ENCODE measurements at places on chromosomes 7 and 10.

- DNase-seq, result no peak
Measured at GRCh38 chr7:112571852-112572607, 91.2 kb downstream of the LSMEM1 start.

DNA sequence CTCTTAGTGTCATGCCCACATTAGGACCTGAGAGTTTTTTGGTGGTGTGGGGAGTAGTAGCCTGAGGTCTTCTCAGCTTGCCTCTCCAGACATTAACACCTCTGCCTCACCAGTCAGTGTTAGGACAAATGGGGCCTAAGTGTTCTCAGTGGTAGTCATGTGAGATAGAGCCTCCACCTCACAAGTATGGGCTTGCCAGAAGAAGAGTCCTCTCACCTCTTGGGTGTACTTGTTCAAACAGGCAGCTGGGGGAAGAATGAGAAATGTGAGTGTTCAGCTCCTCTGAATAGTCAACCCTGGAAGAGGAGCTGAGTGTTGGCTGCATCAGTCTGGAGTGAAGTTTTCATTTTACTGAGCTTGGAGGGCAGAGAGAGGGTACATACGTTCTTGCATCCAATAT, 464.6 kb downstream of the POM121L12 start:
- no peak for DNase-seq

DNA sequence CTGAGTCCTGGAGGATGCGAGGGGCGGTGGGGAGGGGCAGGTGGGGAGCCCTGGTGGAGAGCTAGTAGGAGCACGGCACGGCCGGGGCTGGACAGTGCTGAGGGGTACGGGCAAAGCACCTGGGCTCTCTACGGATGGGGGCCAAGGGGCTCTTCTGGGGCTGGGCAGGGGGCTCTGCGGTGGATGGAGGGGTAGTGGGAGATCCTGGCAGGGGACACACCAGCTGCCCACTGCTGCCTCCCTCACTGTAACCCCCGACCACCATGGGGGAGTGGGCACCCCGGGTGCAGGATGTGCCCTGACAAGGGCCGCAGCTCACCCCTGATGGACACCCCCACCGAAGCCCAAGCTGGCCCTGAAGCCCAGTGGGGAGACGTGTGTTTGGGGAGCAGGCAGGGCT, 203.3 kb downstream of the ELFN1 start:
- no peak for DNase-seq

DNA sequence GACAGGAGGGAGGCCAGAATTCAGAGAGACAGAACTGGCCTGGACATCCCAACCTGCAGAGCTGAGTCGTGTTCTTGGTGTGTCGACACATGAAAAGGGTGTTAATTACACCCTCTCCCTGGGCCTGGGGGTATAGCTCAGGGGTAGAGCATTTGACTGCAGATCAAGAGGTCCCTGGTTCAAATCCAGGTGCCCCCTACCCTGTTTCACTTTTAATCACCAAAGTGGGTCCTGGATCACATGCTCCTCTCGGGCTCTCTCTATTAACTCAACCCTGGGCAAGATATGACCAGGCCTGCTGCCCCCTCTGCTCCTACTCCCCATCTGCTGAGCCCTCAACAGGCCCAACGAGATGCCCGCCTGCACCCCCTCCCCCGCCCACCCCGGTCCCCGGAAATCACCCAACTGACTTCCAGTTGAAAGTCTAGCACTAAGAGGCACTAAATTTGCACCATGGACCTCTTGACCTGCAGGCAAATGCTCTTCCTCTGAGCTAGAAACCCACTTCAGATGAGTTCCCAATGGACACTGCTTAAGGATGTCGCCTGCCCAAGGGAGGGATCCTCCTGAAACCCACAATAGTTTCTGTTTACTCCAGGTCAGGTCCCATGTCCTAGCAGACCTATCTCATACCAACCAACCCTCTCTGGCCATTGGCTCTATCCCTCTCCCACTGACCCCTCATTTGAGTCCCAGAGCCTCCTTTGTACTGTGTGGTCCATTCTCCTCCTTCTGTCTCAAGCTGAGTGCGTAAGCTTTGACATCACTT, 137.6 kb downstream of the ZNF467 start:
- no peak for DNase-seq

GRCh38 chr7:99102809-99103690, 40.9 kb downstream of the SMURF1 start:
- peak; percentile 88 for DNase-seq

- DNase-seq, result no peak
Measured at GRCh38 chr7:138796038-138796615, 1.7 kb upstream of the TMEM213 start.

DNA sequence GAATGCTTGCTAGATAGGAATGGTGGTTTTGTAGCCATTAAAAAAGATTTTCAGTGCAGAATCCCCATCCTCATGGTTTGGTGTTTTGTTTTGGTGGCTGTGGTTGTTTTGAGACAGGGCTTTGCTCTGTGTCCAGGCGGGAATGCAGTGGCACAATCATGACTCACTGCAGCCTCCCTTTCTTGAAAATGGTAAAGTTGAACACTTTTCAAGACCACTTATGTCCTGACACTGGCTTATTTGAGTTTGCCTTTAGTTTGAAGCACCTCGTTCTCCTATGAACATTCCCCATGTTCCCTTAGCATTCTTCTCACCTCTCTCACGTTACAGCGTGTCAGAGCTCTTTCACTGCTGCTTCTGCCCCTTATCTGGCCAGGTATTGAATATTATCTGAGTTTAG, 140.1 kb downstream of the LRRC4 start:
- DNase-seq, result peak; percentile 21

- DNase-seq, result no peak
Measured at GRCh38 chr10:50387732-50388073, 136.4 kb upstream of the ASAH2 start.

- DNase-seq, result peak; percentile 79
Measured at GRCh38 chr7:112001091-112001826, 204.9 kb downstream of the DOCK4 start.

GRCh38 chr10:79374312-79375191, 27.3 kb downstream of the PPIF start:
- DNase-seq, result peak; percentile 91

DNA sequence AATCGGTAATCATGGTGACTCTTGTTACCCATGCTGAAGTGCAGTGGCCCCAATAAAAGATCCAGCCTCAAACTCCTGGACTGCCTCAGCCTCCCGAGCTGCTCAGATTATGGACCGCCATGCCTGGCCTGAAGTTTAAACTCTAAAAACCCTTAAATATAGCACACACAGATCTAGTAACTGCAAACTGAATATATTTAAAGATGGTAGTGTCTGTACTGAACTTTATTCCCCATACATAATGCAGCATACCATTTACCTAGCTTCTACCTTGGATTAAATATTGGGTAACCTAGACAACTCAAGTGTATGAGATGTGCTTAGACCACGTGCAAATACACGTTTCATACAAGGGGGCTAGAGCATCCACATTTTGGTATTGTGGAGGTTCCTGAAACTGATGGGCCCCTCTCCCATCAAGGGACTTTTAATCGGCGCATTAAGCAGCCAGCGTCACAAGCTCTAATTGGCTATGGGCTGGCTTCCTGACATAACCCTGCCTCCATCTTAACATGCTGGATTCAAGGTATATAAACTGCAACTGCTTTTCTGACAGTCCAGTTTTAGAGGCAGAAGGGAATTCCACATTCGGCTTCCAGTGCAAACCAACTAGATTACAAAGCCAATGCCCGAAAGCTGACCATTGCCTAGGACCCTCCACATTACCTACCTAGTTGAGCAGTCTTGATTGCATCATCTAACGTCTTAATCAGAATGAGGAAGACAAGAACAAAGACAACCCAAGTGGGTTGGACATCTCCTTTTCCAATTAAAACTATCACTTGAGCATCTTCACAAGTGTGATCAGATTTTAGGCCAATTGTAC, 13.0 kb downstream of the HNRNPA2B1 start:
- no peak for DNase-seq

DNA sequence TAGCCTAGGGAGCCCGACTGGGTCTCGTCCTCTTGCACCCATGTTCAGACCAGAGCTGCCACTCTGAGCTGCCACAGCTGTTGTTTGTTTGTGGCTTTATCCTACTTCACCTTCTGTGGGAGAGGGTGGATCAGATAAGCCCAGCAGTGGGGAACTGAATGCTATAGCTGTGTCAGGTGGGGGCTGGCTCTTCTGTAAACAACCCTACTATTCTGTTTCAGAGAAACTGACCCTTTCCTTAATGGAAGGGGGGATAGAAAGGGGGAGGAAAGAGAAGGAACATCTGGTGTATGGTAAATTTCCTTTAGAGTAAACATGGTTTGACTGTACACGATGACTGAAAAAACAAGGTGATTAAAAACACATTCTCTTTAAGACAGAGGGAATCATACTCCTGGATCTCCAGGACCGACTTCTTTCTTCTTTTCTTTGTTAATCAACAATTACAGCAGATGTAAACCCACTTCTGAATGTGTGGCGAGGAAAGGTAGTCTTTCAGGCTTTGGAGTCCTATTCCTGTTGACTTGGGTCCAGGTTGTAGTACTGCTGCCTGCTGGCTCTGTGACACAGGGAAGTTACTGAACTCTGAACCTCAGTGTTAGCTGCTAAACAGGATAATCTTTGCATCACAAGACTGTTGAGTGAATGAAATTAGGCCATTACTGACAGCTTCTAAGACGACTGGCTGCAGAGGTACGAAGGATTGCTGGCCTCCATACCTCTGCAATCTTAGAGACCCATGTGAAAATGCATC, 6.0 kb downstream of the PRXL2A start:
- DNase-seq, result peak; percentile 70

DNA sequence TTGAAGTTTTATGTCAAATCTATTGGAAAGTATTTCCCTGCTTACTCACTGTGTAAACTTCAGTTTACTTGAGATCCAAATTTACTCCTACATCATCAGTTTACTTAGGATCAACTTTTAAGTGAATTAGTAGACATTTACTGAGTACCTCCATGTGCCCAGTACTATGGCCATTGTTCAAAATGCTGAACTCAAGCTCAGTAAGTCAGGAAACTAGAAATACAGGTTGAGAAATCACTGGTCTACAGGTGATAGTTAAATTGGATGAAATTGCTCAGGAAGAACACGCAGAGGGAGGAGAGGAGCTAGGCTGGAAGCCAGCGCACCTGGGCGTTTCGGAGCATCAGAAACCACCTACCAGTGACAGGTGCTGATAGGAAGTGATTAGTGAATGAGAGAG, 25.5 kb upstream of the EBLN1 start:
- no peak for DNase-seq

GRCh38 chr10:22666287-22667092, 47.9 kb downstream of the PIP4K2A start:
- no peak for DNase-seq

DNA sequence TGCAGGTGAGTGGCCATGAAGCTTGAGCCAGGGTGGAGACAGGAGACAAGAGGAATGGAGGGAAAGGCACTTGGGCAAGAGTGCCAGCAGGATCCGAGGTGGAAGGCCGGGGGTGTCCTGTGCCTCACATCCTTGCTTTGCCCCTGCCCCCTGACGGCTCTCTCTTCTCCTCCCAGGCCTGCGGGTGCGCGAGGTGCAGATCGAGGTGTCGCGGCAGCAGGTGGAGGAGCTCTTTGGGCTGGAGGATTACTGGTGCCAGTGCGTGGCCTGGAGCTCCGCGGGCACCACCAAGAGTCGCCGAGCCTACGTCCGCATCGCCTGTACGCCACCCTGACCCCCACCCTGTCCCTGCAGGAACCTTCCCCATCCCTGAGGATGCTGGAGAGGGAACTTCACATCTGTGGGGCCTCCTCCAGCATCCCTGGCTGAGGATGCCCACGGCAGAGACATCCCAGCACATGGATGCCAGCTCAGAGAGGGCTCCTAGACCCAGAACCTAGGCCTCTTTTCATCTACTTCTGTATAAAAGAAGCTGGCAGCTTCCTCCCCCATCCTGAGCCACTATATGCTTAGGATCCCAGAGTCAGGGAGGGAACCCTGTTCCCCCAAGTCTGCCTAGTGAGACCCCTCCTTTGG, 34.4 kb upstream of the SLC29A3 start:
- no peak for DNase-seq

GRCh38 chr10:31431021-31431420, 112.0 kb downstream of the ZEB1 start:
- DNase-seq, result no peak

GRCh38 chr10:42962902-42963231, 114.0 kb upstream of the RET start:
- no peak for DNase-seq

GRCh38 chr7:76060842-76061241, 12.9 kb downstream of the MDH2 start:
- no peak for DNase-seq

- DNase-seq, result no peak
Measured at GRCh38 chr7:24197852-24198251, 86.1 kb upstream of the NPY start.

DNA sequence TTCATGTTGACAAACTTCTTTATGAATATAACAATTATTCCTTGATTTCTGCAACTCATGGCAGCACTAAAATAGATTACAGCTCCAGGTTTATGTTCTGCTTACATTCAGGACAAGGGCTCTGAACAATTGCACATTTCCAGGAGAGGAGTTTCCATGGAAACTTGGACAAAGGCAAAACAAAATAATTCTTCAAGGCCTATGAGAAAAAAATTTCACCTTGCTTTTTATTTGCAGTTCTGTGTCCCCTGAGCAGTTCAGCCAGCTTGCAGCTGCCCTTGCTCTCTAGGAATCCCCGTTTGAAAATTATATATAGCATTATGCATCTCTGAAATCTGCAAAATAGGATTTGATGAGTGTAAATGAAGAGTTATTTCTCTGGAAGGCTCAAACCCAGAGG, 71.7 kb downstream of the ARL4A start:
- DNase-seq, result peak; percentile 49

DNA sequence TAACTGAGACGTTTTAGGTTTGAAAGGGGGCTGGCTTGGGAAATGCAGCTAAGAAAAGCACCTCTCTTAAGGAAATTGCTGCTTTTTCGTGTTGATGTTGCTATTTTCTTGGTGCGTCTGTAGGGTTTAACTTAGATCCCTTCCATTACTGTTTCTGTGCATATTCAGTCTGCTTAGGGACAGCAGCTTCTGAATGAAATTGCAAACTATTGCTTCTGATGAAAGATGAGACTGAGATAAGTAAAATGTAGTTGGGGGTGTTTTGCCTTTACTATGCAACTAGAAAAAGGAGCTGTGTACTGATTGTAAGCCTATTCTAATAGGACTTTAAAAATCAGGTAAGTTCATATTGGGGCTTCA, 772 bp downstream of the HDAC9 start:
- DNase-seq, result peak; percentile 17

GRCh38 chr10:91120348-91120747, 100.1 kb upstream of the PCGF5 start:
- DNase-seq, result no peak
